Sciatic nerve (tissue), 2 donors: ENCODE measurements at places on chromosomes 12 and 14. TPM values are rescaled to one million over a fixed set of nuclear protein-coding genes. Genes with fewer than 3 reads are reported as not detected.
A peak's percentile ranks its signal among the peaks of the same experiment; 100 is the strongest.

HSPA2 gene
- 71.5 TPM for total RNA-seq

SLC25A3 gene
- total RNA-seq: 269 TPM

PPP1R3E gene
- total RNA-seq: 24.0 TPM

CCDC38 gene
- total RNA-seq: 0.40 TPM

DNA sequence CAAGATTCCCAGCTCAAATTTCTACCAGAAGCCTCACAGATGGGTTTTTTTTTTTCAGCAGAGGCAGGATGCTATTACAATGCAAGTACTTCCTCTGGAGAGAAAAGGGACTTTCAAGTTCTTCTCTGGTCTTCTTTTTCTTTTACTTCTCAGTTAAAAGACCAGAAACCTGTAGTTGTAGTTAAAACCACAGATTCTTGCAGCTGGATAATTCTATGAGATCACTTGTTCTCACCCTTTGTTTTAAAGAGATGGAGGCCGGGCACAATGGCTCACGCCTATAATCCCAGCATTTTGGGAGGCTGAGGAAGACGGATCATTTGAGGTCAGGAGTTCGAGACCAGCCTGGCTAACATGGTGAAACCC is 47.6 kb upstream of the OVCH1 start:
- DNase-seq: no peak

GRCh38 chr14:103543140-103543539 is 14.1 kb downstream of the TRMT61A start:
- DNase-seq: peak; percentile 59

GRCh38 chr12:81727391-81727790 is 31.8 kb downstream of the PPFIA2 start:
- DNase-seq: no peak

GRCh38 chr14:35402323-35403113 is 2.0 kb downstream of the NFKBIA start:
- DNase-seq: no peak

GRCh38 chr12:11906286-11906935 is 164.3 kb upstream of the BCL2L14 start:
- DNase-seq: no peak

DNA sequence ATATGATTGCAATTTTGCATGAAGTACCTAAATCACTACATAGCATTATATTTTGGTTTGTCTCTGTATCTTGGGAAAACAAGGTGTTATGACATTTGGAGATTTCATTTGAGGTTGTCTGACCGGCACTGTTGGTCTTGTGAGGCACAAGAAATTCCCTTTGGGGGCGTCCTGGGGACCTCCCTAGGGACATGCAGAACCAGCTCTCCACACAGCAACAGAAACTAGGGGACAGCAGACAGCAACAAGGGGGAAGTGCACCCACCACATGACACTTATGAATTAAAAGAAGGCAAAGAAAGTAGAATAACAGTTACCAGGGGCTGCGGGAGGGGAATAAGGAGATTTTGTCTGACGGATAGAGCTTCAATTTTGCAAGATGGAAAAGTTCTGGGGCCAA is 14.4 kb downstream of the DDX54 start:
- no peak for DNase-seq

DNA sequence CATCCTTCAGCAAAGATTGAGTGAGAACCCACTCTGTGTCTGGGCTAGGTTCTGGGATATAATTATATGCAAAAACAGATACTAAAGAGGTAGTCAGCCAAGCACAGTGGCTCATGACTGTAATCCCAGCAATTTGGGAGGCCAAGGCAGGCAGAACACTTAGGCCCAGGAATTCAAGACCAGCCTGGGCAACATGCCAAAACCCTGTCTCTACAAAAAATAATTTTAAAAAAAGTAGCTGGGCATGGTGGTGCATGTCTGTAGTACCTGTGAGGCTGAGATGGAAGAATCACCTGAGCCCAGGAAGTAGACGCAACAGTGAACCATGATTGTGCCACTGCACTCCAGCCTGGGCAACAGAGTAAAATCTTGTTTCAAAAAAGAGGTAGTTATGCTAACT is 237.5 kb upstream of the HMGA2 start:
- no peak for DNase-seq

- no peak for DNase-seq
These were observed 87.5 kb downstream of the LLPH start for GRCh38 chr12:66043035-66043434.

DNA sequence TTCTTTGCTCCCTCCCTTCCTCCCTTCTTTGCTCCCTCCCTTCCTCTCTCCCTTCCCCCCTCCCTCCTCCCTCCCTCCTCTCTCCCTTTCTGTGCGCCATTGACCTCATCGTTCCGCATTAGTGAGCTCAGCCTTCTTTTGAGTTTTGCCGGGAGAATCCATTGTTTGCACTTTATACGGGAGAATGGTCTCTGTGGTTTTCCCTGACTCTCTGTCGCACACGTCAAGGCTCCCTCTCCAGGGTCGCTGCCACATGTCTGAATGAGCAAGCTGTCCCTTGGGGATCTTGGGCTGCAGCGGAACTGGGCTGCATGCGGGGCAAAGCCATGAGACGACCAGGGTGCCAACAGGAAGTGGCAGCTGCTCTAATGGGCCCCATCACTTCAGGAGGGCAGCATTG is 118.5 kb downstream of the GLT1D1 start:
- DNase-seq: no peak

- no peak for DNase-seq
These were observed 45.6 kb downstream of the DNAH10 start for GRCh38 chr12:123807670-123808069.

GRCh38 chr12:7129287-7129871 is 690 bp upstream of the RBP5 start:
- no peak for DNase-seq

DNA sequence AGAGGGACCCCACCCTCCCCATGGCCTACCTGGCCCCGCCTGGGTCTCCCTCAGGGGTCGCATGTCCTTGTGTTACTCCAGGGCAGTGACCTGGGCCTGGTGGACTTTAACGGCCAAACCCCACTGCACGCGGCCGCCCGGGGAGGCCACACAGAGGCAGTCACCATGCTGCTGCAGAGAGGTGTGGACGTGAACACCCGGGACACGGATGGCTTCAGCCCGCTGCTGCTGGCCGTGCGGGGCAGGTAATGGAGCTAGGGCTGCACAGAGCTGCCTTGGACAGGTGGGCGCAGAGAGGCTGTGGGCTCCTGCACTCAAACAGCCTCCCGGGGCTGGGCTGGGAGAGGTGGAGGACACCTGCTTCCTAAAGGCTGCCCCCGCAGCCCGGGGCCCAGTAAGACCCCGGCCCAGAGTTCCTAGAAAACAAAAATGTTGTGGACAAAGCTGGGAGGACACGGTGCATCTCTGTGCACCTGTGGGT is 21.6 kb downstream of the ASPG start:
- peak; percentile 38 for DNase-seq
